ENCODE measurements at places on chromosomes 5 and 9.

GRCh38 chr5:16507716-16508115, 42.1 kb upstream of the ZNF622 start:
- no peak for DNase-seq

GRCh38 chr5:2263763-2264162, 381.0 kb upstream of the IRX4 start:
- DNase-seq, result no peak

DNA sequence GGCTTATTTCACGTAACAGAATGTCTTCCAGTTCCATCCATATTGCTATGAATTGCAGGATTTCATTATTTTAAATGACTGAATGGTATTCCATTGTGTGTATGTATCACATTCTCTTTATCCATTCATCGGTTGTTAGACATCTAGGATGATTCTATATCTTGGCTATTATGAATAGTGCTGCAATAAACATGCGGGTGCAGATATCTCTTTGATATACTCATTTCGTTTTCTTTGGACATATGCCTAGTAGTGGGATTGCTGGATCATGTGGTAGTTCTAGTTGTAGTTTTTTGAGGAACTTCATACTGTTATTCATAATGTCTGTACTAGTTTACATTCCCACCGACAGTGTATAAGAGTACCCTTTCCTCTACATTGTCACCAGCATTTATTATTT, 460.5 kb downstream of the MAN2A1 start:
- no peak for DNase-seq

DNA sequence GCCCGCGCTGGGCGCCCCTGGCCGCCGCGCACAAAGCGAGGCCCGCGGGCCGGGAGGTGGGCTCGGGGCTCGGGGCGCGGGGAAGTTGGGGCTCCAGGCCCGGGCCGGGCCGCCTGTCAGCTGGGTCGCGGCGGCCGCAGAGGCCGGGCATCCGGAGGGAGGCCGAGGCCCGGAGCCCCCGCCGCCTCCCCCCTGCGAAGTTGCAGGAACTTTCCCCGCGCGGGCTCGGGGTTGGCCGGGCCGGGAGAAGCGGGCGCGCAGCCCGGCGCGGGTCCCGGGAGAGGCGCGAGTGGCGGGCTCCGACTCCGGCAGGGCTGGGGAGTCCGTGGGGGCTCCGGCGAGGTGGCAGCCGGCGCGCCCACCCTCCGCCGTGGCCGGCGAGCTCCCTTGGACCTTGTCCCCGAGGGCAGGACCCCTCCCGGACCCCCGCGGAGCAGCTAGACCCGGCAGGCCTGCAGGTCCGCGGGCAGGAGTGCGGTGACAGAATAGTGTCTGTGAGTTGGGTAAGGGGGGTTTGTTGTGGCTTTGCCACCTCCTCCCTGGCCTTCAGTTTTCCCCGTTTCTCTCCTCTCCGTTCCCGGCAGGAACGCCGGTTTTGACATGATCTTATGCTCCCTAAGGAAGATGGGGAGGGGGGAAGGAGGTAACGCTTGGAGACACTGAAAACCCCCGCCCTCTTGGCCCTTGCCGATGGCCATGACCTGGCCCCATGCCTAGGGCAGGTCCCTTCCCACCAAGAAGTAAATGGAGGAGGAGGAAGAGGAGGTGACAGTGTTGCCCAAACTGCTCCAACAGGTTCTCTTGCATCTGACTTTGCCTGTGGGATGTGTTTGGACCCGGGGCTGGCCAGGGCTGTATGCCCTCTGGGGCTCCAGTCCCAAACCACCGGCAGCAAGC, 942 bp downstream of the PHF2 start:
- DNase-seq, result no peak

DNA sequence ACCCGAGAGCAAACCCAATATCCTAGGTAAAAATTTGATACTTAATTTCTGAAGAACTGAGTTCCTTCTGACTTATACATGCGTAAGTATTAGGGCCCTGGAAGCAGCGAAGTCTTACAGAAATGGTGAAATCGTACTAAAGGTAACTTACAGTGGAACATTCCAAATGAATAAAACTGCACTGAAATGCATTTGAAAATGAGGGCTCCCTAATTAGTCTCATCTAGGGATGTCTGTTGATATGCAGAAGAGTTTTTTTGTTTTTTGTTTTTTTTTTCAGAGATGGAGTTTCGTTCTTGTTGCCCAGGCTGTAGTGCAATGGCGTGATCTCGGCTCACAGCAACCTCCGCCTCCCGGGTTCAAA, 10.4 kb upstream of the NANS start:
- no peak for DNase-seq
